ENCODE measurements at places on chromosomes 1 and 21.

DNA sequence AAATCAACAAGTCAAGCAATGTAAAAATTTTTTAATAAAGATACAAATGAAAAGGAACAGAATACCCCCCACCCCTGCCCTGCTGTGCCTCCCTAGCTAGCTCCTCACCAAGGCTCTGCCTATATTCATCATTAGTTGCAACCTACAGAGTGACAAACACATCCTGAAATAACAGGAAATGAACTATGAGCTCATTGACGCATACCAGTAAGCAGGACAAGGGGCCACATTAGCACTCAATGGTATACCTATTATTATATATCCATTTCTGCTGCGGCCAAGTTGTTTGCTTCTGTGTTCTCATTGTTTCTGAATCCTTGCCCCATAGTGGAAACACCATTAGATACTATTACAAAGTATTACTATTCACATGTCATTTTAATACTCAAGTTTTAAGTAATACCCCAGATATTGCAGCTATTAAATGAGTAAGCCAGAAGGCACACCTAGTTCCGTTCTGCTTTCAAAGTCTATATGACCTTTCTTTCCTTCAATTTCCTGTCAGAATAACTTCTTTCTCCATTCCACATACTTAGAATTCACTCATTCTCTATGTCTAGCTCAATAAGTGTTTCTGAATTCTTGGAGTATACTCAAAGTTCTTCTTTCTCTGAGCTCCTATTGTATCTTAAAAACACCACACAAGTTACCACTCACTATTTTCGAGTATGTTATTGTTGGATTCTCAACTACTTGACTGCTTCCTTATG lies 1214.9 kb downstream of the PLA2G4A start:
- no peak for DNase-seq

DNA sequence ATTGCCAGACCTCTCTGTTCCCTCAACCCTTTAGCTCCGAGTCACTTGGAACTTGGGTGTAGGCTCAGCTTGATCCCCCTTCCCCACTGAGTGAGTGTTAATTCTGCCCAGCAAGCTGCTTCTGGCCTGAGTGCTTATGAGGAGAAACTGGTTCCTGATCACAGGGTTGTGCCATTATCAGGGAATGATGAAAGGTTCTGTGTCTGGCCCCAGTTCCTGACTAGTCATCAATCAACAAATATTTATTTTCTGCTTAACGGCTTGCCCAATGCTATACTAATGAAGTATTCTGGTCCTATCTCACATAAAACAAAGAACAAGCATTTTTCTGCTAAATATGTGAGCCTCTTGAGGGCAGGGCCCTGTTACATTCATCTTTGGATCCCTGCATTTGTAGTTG lies 20.8 kb downstream of the CC2D1B start:
- no peak for DNase-seq

GRCh38 chr1:35619237-35620121 lies 21.8 kb downstream of the PSMB2 start:
- no peak for DNase-seq

DNA sequence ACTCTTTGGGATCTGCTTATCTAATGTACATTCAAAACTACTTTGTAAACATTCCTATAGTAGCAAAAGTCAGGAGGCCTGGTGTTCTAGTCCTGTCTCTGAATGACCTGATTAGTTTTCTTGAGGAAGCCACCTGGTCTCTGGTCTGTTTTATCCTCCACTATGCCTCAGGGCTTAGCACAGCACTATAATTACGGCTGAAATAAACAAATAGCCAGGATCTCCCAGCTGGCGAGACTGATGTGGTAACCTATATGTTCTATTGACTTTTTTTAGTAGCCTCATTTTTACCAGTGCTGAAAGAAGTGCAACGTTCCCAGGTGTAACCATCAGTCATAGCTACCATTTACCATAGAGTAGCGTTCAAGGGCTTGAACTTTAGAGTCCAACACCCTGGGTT lies 24.2 kb upstream of the RPL11 start:
- DNase-seq: no peak

- DNase-seq: peak; percentile 8
Measured at GRCh38 chr1:27785781-27786455, 12.9 kb downstream of the STX12 start.

DNA sequence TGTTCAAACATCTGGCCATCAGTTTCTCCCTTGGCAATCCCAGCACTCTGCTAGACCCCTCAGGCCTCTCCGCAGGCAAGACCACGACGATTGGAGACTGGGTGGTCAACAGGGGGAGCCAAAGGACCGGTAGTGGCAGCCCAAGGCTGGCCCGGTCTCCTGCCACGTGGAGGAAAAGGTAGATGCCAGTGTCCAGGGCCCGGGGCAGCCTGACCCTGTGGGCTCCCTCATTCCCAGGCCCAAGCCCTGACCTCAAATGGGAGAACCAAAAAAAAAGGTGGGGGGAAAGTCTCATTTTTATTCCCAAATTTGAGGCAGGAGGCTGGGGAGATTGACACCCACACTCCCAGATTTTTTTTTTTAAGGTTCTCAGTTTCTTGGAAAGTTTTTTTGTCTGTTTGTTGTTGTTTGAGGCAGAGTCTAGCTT lies 24.8 kb downstream of the S100A6 start:
- DNase-seq: no peak

DNA sequence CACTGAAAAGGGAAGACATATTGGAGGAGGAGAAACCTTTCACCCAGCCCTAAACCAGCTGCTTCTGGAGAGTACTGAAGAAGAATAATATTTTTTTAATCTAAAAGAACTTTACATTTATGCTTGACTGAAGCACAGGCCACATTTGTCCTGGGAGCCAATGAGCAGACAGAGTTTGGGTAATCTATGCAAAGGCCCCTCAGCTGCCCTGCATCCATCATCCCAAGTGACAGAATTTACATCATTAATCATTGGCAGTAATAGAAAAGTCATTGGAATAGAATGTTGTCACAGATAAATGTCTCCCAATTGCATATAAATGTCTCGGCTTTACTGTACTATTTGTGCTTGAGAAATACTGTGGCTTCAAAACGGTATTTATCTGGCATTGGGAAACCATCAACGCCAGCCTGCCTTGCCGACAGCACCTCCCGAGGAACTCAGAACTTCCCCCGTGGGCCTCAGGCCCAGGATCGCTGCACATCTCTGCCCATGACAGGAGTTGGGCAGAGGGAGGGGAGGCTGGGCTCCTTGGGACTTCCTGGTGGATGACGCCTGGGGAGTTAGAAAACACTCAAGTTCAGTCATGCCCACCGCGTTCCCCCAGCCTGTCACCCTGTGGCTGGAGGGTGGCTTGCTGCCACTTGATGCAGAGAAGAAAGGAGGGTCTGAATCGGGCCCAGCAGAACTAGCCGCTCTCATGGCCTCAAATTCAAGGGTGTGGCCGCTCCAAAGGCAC lies 133.1 kb downstream of the CAMTA1 start:
- no peak for DNase-seq

- no peak for DNase-seq
Measured at GRCh38 chr1:33815061-33815460, 48.8 kb upstream of the HMGB4 start.
